ENCODE measurements at places on chromosomes 3 and 15. TPM values are rescaled to one million over a fixed set of nuclear protein-coding genes. Genes with fewer than 3 reads are reported as not detected.

Gene AAGAB
- 26.8 TPM for total RNA-seq

Gene MCF2L2
- total RNA-seq, result under 0.01 TPM

Gene WNT7A
- total RNA-seq, result not detected

Gene CD200
- total RNA-seq, result 40.4 TPM

Gene NUDT16
- 62.3 TPM for total RNA-seq

Gene AMT
- 2.5 TPM for total RNA-seq

Gene MME
- 106 TPM for total RNA-seq

Gene RHCG
- not detected for total RNA-seq

Gene RASSF1
- 54.8 TPM for total RNA-seq

Gene ECE2
- not detected for total RNA-seq

Gene C3orf49
- total RNA-seq, result not detected

All from omental fat pad (tissue), 4 donors.